NCI-H748 treated with DMSO at 0.1 percent for 48 hours (cell line): ENCODE measurements at places on chromosomes 3 and 15.
A peak's percentile ranks its signal among the peaks of the same experiment; 100 is the strongest.

GRCh38 chr3:43707266-43707665 lies 16.5 kb downstream of the ABHD5 start:
- DNase-seq = no peak

DNA sequence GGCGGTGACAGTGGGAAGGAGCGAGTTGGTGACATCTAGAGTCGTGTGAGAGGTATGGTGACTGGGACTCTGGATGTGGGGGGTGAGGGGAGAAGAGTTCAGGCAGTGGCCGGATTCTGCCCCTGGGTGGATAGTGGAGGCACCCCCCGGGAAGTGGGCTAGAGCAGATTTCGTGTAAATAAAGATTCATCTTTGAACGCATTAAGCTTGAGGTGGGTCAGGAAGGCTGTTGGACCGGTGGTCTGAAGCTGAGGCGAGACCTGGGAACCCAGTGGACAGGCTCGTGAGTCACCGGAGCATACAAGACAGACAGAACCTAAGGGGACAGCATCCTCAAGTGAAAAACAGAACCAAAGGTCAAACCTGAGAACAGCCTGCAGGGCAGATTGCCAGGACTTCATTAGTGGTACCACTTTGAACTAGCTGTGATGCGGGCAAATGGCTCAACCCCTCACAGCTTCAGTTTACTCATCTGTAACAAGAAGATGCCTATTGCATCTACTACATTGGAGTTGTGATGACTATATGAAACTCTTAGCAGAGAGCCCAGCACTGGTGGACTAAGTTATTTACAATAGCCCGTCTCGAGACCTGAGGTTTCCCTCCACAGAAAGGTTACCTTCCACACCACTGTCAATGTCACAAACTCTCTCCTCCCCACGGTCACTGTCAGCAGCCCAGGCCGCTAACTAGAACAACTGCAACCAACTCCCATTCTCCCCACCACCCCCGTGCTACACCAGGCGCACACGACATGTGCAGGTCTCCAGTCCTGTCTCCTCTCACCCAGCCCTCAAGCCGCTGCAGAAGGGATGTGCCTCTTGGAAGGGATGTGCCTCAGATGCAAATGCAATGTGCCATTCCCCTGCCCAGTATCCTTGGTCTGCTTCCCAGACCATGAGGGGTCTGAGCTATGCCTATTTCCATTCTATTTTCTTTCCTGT lies 901 bp upstream of the CLN6 start:
- DNase-seq = no peak

GRCh38 chr3:127067116-127067910 lies 84.4 kb downstream of the PLXNA1 start:
- peak; percentile 7 for DNase-seq

DNA sequence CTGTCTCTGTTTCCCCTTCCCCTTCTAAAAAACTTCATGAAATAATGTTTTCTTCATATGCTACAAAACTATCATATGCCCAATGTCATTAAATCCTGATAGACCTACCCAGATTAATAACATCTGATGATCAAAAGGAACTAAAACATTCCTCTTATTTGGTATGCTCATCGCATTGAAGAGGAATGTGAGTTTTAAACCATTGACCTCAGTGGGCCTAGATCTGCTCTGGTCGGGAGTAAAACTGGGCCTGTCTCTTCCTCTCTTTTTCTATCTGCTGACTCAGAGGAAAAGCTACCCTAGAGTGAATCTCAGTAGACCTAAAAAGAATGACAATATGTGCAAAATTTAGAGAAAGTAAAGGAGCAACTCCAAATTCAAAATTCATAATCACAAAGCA lies 275.8 kb downstream of the SATB1 start:
- no peak for DNase-seq

DNA sequence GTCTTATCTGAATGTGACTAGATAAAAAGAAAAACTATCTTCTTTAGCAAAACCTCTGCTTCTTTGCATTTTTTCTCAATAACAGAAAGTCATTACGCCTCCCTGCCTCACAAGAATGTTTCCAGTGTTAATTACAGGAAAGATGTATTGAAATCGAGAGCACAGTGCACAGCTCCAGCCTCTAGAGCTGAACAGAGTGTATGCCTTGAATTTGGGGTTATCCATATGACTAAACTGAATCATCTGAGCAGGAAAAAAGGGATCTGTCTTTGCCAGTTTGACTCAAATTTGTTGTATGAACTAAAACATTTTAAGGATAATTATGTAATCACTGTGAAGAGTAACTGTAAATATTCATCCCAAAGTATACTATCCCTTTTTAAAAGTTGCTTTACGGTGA lies 149.1 kb upstream of the CGNL1 start:
- peak; percentile 25 for DNase-seq

GRCh38 chr3:185733980-185734724 lies 90.7 kb downstream of the IGF2BP2 start:
- peak; percentile 15 for DNase-seq

GRCh38 chr15:48664436-48664835 lies 18.9 kb upstream of the FBN1 start:
- DNase-seq = no peak

GRCh38 chr15:52408823-52409222 lies 113.2 kb upstream of the MYO5C start:
- no peak for DNase-seq

DNA sequence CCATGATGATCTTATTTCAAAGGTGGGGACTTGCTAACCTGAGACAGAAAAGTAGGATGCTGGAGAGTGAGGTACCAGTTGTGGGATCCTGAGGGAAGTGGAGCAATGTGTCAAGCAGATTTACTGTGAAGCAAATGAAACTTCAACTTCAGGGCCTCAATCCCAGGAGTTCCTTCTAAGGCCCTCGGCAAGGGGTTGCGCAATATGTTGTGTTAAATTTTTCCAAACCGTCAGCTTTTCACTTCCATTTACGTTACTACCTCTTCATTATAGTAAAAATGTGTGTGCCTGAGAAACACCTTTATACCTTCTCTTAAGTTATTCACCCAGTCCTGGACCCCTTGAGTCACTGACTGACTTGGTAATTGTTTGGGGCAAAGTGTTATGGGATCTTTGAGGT lies 42.5 kb upstream of the KCNH8 start:
- DNase-seq = no peak

DNA sequence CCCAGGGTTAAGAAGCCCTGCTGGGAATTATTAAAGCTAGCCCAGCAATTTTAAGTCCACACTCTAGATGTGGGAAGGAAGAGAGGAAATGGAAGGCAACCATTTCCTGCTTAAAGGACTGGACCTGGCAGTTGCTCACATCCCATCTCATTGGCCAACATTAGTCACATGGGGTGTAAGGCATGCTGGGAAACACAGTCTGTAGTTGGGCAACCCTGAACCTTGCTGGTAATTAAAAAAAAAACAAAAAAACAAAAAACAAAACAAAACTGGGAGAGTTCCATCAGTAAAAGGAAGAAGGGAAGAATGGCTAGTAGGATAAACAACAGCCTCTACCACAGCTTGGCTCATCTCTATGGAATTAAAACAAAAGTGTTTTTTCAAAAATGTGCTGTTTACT lies 136.0 kb downstream of the VGLL4 start:
- no peak for DNase-seq

DNA sequence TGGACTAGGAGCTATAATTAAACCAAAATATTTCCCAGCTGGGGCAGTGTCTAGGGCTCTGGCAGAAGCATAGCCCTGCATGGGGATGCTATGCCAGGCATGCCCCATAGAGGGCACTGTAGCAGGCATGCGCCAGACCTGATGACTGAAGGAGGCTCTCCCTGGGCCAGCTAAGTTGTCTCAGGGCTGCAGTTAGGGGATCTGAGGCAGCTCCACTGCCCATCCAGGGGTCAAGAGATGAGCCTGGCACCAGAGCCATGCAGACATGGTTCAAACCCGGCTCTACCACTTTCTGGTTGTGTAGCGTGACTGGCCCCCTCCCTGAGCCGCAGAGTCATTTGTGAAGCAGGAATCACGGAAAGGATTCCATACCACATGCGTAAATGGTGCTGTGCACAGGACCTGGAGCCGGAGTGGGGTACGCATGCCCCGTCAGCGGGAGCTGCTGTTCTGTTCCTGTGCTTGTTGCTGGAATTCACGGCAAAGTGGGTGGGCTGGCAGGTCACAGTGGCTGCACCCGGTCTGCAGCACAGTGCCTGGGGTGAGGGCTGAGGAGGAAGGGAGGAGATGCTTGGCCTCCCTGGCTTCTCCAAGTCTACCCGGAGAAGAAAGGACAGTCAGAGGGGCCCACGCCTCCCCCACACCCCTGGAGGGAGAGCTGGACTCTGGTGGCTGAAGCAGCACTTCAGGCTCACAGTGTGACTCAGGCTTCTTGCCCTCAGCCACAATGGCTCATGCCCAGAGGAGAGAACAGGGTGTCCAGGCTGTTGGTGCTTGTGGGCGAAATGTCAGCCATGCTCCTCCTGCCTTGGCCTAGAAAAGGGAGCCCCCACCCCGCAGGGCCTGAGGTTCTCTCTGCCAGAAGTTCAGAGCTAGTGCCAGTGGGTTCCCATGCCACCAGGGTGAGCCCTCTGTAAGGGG lies 43.1 kb downstream of the DNASE1L3 start:
- DNase-seq = no peak

GRCh38 chr3:183369117-183369516 lies 59.3 kb downstream of the MCF2L2 start:
- DNase-seq = no peak

DNA sequence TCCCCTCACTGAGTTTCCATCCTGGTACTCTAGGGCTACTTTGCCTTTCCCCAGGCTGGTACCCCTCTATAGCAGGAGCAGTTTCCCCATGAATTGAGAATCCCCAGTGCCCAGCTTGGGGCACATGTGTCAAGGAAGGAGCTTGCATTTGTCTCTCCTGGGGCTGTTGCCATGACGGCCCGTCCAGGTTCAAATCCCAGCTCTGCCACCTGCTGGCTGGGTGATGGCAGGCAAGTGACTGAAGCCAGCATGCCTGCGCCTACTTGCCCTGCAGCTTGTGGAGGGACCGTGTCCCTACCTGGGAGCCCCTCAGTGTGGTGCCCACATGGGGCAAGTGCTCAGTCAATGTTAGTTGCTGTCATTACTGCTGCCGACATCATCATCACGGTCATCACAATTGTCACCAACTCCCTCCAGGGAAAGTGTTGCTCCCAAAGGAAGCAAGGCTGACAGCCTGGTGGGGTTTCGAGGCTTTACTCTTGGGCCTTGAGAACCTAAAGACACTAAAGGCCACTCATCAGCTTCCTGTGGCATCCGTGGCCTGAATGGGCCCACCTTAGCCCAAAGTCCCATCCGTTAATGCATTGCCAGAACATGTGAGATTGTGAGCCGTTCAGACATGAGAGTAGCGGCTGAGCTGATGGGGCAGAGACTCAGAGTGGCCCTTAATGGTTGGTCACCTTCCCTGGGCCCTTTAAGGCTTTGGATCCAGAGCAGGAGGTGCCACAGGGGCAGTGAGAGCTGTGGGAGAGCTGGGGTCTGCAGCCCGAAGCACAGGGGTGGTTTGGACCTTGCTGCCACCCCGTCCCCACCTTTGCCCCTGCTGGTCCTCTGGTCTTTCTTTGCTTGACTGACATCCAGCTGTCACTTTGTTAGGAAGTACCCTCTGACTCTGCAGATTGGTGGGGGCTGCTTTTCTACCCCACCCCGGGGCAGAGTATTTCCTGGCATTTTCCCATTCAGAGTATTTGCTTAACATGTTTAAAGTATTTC lies 144.4 kb downstream of the DNAJB8 start:
- DNase-seq = no peak

- peak; percentile 28 for DNase-seq
Observed at GRCh38 chr3:171460725-171461524, 720 bp upstream of the TNIK start.

- DNase-seq = no peak
Observed at GRCh38 chr3:141415953-141416352, 47.6 kb downstream of the ZBTB38 start.

DNA sequence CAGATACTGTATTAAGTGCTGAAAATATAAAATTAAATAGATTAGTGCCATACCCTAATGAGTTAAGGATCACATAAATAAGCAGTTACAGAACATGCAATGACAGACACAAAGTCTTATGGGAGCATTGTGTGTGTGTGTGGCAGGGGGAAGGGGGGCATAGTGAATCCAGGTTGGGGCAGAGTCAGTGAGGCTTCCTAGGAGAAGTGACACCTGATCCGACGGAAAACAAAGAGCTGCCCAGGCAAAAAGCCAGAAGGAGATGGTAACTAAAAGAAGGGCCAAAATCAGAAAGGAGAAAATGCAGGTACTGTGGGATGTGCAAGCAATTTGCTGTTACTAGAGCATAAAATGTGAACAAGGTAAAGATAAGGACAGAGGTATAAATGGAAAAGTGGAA lies 80.1 kb upstream of the CHRM5 start:
- DNase-seq = no peak

GRCh38 chr3:172148241-172148640 lies 108.9 kb downstream of the FNDC3B start:
- DNase-seq = no peak

GRCh38 chr15:29089731-29090616 lies 179.6 kb downstream of the NSMCE3 start:
- no peak for DNase-seq

- DNase-seq = no peak
Observed at GRCh38 chr3:102169915-102170479, 264.8 kb upstream of the ZPLD1 start.

GRCh38 chr15:91021516-91022074 lies 799 bp downstream of the VPS33B start:
- no peak for DNase-seq

DNA sequence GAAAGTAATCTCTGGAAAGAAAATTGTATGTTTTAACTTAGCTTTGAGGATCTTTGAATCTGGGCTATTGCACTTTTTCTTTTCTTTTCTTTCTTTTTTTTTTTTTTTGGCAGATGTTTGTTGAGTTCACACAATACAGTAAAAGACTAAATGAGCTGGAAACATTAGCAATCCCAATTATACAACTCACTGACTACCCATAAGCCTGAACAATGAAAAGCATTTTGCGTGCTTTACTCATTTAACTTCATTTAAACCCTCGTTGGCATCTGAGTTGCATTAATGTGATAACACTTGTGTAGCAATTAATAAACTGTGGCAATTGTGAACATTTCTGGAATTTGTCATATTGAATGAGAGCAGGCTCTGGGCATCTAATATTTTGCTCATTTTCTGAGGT lies 269.4 kb upstream of the RBMS3 start:
- no peak for DNase-seq

GRCh38 chr3:38507120-38507519 lies 11.0 kb downstream of the EXOG start:
- no peak for DNase-seq

- no peak for DNase-seq
Observed at GRCh38 chr15:77720173-77720572, 87.5 kb upstream of the LINGO1 start.
